ENCODE measurements at places on chromosomes 6 and 20.

GRCh38 chr6:138959521-138959920 lies 28.5 kb downstream of the REPS1 start:
- DNase-seq = no peak

GRCh38 chr20:39294137-39294725 lies 332.1 kb downstream of the DHX35 start:
- no peak for DNase-seq

- DNase-seq = no peak
These were observed 89.5 kb downstream of the TIAM2 start for GRCh38 chr6:155084431-155085123.

GRCh38 chr20:48126227-48126740 lies 341.0 kb upstream of the SULF2 start:
- no peak for DNase-seq

- DNase-seq = no peak
These were observed 190.7 kb upstream of the FBXL4 start for GRCh38 chr6:99138445-99138844.

- DNase-seq = no peak
These were observed 8.6 kb downstream of the SYNDIG1 start for GRCh38 chr20:24477831-24478547.

GRCh38 chr6:15745781-15746180 lies 83.0 kb upstream of the DTNBP1 start:
- no peak for DNase-seq

- DNase-seq = peak; percentile 7
These were observed 41.9 kb upstream of the CTNNBL1 start for GRCh38 chr20:37651932-37652331.

- DNase-seq = no peak
These were observed 61.8 kb downstream of the CYB5R4 start for GRCh38 chr6:83921315-83921714.

- DNase-seq = no peak
These were observed 108.0 kb upstream of the DST start for GRCh38 chr6:56750686-56751085.

- no peak for DNase-seq
These were observed 88.4 kb downstream of the HACE1 start for GRCh38 chr6:104771258-104771832.

DNA sequence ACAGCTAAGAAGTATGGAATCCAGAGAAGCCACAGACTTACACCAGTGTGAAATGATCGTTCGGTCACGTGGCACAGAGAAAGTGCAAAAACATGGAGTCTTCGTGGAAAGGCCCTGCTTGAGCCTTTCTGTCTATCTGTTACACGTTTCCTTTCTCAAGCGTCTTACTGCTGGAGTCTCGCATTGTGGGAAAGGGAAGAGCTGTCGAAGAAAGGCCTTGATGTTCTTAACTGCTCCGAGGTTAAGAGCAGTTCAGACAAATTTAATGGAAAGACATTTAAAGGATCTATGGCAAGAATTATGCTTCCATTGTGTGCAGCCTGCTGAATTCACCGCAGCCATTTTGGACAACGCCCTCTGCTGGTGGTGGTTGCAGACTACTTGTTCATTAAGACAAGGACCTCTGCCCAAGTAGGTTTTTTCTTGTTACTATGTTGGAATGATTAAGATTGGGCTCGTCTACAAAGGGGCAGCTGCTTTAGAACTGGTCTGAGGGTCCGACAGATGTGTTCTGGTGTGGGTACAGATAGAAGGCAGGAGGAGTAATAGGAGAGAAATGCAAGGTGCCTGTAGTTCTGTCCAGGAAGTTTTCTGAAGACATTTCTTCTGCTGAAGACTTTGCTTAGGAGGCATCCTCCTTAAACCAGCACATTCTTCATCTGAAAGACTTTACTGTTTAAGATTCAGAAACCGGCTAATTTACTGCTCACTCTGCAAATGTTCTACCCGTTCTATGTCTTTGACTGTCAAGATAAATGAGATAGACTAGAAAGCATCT lies 24.7 kb upstream of the CCN6 start:
- peak; percentile 83 for DNase-seq

DNA sequence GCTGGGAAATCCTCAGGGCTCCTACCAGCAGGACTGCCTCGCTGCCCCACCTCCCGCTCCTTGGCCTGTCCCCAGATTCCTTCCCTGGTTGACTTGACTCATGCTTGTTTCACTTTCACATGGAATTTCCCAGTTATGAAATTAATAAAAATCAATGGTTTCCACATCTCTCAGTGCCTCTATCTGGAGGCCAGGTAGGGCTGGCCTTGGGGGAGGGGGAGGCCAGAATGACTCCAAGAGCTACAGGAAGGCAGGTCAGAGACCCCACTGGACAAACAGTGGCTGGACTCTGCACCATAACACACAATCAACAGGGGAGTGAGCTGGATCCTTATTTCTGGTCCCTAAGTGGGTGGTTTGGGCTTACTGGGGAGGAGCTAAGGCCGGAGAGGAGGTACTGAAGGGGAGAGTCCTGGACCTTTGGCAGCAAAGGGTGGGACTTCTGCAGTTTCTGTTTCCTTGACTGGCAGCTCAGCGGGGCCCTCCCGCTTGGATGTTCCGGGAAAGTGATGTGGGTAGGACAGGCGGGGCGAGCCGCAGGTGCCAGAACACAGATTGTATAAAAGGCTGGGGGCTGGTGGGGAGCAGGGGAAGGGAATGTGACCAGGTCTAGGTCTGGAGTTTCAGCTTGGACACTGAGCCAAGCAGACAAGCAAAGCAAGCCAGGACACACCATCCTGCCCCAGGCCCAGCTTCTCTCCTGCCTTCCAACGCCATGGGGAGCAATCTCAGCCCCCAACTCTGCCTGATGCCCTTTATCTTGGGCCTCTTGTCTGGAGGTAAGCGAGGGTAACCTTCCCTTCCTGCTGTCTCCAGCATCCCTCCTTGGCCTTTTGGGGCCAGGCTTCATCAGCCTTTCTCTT lies at the start of gene CFB:
Gene CFB (plus strand): TSS at position 589 of the 863 bp plus-strand sequence. CDS start 127 bp downstream, at position 716.
- no peak for DNase-seq

GRCh38 chr6:167662075-167662880 lies 164.4 kb upstream of the AFDN start:
- no peak for DNase-seq

DNA sequence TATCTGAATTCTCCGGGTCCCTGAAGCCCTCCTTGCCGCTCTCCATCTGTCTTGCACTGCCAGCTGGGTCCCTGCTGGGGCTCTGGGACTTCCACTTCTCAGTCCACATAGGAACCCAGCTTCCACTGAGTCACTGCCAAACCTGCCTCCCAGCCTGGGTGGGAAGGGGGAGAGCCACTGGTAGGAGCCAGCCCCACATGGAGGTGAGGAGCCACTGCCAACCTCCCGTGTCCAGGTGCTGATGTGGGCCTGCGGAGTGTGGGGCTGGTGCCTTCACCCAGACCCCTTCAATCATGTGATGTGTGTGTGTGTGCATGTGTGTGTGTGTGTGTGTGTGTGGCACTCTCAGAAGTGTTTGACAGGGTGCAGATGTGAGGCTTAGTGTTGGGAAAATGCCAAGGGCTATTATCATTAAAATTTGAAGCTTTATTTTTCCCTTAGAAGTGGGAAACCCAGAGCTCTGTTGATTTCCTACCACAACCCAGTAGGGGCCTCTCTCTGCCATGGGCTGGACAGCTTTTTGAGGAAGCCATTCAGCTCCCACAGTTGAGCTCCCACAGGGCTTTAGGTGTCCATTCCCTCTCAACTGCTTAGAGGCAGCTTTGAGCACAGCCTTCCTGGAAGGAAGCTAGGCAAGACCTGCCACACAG lies 9.3 kb upstream of the SGK2 start:
- DNase-seq = no peak

DNA sequence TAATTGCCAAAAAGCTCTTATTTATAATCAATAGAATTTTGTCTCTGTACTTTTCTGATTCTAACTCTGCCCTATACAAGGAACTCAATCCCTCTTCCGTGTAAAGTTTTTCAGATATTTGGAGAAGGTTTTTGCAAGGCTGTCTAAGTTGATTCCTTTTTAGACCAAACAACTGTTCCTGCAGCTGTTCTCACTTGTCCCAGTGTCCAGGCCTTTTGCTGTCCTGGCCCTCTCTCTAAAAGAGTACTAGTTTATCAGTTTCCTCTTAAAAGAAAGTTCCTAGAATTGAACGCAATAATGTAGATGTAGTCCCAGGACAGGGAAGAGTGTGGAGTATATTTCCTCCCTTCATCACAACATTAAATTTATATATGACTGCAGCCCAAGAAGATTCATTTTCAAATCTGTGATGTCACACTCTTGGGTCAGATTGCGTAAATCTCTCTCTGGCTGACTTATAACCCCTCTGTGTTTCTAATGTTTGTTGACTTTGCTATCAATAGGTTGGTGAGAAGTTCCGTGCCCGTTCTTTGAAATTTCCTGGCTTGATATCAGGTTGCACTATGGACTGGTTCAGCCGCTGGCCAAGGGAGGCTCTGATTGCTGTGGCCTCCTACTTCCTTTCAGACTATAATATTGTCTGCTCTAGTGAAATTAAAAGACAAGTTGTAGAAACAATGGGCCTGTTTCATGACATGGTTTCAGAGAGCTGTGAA lies 139.4 kb upstream of the GLP1R start:
- no peak for DNase-seq

DNA sequence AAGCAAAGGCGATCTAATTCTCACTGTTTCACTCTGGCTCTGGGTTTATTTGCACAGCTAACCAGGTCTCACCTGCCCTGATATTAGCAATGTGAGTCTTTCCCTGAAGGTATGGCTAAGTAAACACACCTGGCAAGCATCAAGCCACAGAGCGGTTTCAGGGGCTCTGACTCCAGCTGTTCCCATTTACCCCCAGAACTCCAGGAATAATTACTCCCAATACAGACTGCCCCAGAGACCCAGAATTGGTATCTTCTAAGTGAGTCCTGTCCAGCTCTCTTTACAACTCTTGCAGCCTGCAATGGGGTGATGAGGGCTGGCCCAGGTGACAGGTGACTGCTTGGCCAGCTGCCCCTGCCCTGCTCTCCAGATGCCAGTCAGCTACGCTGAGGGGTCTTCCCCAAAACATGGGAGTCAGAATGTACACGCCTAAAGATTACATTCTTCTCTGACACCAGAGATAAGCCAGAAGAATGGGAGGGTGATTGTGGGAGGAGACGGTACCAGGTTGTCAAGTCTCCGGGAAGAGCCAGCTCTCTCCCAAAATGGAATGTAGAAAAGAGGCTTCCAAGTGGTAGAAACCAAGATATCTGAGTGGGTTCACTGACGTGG lies 4.9 kb upstream of the LRRN4 start:
- DNase-seq = no peak

- DNase-seq = no peak
These were observed 65.7 kb upstream of the EEF1A1 start for GRCh38 chr6:73586416-73586974.

DNA sequence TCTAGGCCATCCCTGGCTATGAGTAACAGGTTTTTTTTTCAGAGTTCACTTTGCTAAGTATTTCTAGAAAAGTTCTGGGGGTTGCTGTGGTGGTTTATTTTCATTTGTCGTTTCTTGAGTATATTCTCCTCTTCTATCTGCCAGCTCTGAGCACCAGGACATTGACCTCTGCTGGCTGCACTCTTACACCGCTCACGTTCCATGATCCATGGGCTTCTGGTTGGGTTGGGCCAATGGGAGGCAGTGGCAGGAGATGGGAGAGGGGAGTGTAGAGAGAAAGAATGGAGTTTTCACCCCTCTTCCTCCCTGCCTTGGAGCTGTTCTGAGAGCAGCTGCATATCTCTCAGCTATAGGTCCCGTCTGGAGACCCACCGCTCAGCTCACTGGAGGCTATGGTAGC lies 161.0 kb upstream of the ATXN1 start:
- DNase-seq = no peak

DNA sequence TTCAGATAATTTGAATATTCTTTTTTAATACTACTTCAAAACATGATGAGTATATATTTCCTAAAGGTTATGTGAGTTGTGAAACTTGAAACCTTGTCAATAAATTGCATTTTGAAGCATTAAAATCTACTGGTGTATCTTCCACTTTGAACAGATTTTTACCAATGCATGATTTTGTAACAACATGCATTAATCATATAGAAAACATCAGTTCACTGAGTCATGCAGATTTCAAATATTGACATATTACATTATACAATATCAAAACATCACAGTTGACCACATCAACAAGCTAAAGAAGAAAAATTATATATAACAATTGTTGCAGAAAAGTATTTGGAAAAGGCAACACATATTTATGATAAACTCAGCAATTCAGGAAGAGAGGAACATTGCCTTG lies 158.1 kb downstream of the WDR27 start:
- DNase-seq = no peak

DNA sequence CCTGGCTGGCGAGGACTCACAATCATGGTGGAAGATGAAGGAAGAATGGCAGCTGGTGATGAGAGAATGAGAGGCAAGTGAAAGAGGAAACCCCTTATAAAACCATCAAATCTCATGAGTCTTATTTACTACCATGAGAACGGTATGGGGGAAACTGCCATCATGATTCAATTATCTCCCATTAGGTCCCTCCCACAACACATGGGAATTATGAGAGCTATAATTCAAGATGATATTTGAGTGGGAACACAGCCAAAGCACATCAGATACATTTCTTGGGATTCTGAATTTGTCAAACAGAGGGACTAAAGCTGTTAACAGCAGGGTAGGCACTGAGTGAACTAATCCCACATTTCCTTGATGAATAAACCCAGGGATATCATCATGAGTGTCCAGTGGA lies 116.2 kb upstream of the PLCB4 start:
- DNase-seq = no peak

GRCh38 chr6:133701633-133702331 lies 187.1 kb upstream of the TCF21 start:
- DNase-seq = no peak

DNA sequence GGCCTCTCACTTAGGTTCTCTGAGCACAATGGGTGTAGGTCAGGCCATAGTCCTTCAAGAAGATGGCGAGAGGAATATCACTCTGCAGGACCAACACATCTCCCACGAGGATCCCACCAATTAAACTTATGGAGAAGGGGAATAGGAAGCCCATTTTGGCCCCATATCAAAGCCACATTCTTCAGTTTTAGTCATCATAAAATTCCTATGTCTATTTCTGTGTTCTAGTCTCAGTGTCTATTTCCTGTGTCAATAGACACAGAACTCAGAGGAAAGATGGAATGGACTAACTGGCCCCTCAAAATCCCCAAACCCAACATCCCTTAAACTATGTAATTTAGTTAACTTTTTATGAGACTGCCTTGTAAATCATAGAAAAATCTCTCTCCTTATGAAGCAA lies 216.8 kb downstream of the HACE1 start:
- no peak for DNase-seq
